ENCODE measurements at places on chromosomes 3 and 15.

DNA sequence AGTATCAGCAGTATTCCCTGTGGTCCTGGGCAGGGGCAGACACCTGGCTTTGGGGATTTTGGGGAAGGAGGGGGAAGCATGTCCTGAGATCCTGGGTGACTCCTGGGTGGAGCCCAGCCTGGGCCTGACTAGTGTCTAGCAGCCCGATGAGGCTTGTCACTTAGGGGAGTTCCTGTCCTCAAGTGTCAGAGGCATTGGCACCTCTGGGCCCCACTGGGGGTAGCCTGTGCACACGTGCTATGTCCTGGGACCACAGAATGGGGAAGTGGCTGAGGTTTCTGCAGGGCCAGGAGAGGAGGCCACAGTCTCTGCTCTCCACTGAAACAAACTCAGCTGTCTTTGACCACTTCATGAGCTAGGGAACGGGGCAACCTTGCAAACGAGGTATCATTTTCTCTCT, 31.5 kb upstream of the ADCY5 start:
- DNase-seq: no peak

DNA sequence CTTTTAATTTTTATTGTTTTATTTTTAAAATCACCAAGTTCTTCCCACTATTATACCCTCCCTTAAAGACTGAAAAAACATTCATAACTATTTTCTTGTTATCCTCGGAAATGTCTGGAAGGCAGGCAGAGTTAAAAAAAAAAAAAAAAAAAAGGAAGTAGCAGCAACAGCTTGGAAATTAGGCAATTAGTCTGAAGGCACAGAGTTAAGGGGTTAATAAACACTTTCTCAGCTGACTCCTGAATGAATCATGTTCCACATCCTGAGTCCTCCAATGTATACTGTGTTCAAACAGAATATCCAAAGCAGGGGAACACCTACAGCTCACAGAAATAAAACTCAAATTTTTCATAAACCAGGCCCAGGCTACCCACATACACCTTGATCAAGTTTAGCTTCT, 5.8 kb downstream of the HEXA start:
- DNase-seq: no peak

GRCh38 chr3:60463685-60464084, 787.6 kb downstream of the FHIT start:
- no peak for DNase-seq

DNA sequence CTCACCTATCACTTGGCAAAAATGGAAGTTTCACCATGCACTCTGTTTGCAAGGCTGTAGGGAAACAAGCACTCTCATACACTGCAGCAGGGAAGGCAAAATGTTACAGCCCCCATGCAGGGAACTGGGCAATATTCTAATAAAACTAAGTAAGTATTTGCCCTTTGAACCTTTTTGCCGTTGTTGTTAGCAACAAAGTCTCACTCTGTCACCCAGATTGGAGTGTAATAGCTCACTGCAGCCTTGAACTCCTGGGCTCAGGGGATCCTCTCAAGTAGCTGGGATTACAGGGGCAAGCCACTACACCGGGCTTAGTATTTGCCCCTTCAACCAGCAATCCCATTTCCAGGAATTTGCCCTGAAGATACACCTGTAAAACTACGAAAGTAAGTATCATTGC, 122.5 kb downstream of the TBC1D5 start:
- DNase-seq: no peak

DNA sequence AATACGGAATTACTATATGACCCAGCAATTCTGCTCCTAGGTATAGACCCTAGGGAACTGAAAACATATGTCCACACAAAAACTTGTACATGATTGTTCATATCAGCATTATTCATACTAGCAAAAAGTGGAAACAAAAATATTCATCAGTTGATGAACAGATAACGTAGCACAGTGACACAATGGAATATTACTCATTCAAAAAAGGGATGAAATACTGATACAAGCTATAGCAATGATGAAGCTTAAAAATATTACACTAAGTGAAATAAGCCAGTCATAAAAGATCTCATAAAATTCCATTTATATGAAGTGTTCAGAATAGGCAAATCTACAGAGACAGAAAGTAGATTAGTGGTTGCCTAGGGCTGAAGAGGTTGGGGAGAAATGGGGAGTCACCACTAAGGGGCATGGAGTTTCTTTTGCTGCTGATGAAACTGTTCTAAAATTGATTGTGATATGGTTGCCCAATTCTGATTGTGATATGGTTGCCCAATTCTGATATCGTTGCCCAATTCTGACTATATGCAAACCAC, 10.5 kb downstream of the C15orf61 start:
- no peak for DNase-seq

- DNase-seq: no peak
These were observed 139.3 kb downstream of the PLCH1 start for GRCh38 chr3:155605571-155605970.

DNA sequence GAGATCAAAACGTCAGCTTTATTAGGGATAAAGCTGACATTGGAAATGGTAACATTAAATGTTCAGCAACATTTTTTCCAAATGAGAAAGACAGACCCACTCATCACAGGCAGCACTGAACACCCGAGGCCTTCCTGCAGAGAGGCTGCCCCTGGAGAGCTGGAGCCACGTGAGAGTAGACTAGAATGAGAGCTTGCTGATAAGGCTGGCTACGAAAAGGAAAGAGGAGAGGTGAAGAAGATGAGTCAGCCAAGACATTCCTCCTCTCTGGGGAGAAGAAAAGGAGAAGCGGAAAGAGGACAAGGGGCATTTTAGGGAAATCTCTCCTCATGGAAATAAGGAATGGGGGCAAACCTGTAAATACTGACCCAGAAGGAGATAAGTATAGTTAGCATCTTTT, 7.3 kb downstream of the CYP19A1 start:
- DNase-seq: no peak

DNA sequence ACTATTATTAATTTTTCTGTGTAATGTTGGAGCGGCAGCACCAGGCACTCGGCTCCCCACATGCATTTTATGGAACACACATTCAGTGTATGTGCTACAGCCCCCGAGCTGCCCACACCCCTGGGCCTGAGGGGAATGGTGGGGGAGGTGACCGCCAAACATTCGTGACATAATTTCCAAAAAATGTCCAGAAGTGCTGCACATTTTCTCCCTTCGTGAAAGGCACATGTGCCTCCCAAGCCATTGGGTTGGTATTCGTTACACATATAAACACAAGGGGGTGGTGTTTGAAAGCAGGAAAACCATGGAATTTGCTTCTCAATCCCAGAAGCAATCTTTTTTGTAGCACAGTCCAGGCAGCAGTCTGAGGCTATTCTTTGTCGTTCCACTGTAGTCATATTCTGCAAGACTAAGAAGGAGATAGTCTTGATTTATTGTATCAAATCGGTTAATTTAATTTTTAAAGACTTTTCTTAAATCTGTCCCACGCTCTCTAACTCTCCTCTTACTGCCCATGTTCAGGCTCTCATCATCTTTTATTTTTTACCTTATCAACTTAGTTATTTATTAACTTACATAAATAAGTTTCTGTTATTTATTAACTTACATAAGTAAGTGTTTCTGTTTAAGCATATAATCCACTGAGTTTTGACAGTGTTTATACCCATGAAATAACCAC, 39.2 kb upstream of the POLR2M start:
- no peak for DNase-seq

- no peak for DNase-seq
These were observed 1405.9 kb upstream of the ALCAM start for GRCh38 chr3:103960819-103961218.

GRCh38 chr15:85421116-85421925, 40.9 kb downstream of the AKAP13 start:
- DNase-seq: no peak

DNA sequence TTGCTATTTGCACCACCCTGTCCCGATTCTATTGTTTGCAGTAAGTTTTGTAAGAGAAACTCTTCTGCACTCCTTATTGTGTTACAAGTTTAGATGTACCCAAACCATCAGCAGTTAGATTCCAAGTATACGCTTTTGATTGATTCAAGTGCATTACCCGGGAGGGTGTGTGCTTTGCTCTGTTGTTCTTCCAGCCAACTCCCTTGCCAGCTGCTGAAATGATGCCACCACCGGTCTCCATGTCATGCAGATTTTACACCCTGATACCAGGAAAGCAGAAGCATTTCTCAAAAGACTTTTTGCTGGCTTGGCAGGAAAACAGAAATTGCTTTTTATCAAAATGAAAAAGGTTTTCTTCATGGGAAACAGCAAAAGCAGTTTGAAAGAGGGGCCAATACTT, 1006.6 kb upstream of the CFAP20DC start:
- DNase-seq: no peak

- DNase-seq: peak; percentile 81
These were observed at the start of gene USF3 for GRCh38 chr3:113695786-113696645. Gene USF3 (minus strand): TSS chr3:113696642. CDS start chr3:113674878, 21,764 bp downstream.

DNA sequence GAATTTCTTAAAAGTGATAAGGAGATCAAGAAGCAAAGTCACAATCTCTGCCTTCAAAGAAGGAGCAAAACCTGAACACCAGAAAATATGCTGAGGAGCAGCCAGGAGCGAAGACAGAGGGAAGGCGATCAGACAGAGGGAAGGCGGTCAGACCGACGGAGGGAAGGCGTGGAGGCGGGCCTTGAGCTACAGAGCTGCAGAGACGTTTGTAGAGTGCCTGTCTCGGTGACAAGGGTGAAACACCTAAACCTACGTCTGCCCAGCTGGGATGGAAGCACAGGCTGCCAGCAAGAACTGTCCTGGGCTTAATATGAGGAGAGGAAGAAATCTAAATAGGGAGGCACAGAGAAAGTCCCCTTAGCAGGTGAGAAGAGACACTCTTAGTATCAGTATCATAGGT, 476.0 kb downstream of the OCA2 start:
- no peak for DNase-seq

GRCh38 chr3:164417955-164418354, 660.3 kb downstream of the SI start:
- no peak for DNase-seq

GRCh38 chr3:71582036-71582611, 1.4 kb downstream of the FOXP1 start:
- peak; percentile 64 for DNase-seq
